Stomach (tissue), 19 donors: ENCODE measurements at places on chromosomes 1 and 21. TPM values are rescaled to one million over a fixed set of nuclear protein-coding genes. Genes with fewer than 3 reads are reported as not detected.

L1TD1 gene
- 2.2 TPM for total RNA-seq

UBIAD1 gene
- total RNA-seq: 33.8 TPM

DENND2D gene
- 121 TPM for total RNA-seq

GRCh38 chr1:153791648-153792253 is 16.5 kb downstream of the SLC27A3 start:
- no peak for DNase-seq
